Thymus (tissue), 14 donors: ENCODE measurements at places on chromosomes 5 and 9.
A peak's percentile ranks its signal among the peaks of the same experiment; 100 is the strongest.

- DNase-seq = peak; percentile 41
Measured at GRCh38 chr9:125521462-125522327, 185.3 kb downstream of the MAPKAP1 start.

- DNase-seq = no peak
Measured at GRCh38 chr9:89891591-89892304, 286.9 kb downstream of the GADD45G start.

DNA sequence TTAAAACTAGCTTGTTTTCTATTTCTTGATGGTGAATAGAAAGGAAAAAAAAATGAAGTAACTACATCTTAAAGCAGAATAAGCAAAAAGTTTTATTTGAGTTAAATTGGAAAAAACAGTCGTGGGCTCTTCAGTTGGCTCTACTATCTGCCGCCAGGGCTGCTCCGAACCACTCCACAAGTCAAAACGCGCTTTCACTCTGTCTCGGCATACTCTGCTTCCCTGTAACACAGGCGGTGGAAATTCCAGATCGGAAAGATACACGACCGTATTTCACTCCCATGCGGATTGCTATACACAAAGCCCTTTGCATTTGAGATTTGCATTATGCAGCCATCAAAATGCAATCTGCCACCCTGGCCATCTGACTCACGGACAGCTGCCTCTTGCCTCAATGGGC lies 505.6 kb downstream of the IRX1 start:
- no peak for DNase-seq

DNA sequence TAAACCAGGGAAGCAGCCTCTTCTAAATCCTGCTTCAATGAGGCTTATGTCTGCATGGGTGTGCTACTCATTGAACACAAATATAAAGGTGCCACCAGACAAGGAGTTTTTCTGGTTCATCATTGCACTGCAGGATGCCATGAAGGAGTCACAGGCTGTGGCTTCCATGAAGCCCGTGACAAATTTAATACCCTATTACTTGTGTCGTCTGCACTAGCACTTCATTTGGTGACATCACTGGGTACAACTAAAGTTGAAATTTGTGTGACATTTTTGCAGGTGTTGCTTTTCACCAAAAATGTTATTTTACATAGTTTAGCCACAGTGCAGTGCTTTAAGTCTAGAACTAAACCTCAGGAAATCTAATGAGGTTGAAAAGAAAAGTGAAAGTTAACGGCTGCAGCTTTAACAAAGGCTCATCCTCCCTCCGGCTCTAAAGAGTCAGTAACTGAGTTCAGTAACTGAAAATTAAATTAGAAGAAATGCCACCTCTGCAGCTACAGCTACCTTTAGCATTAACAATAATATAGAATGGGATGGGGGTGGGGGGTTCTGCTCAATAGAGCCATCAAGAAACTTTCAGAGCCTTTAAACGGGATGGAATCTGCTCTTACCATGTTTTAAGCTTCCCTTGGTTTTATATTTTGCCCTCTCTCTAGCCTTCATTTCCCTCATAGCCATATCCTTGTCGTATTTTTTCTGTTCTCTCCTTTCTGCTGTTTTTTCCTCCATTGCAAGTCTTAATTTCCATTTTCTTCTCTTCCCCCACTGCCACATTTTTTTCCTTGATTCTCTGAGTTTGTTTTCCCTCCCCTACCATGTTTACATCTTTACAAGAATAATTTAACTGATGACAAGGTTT lies 233.8 kb upstream of the TMEM161B start:
- DNase-seq = peak; percentile 60

- DNase-seq = no peak
Measured at GRCh38 chr9:70255486-70255885, 3.3 kb upstream of the SMC5 start.

- no peak for DNase-seq
Measured at GRCh38 chr9:134496413-134497282, 145.0 kb upstream of the COL5A1 start.

GRCh38 chr9:4306066-4306776 lies 6.4 kb upstream of the GLIS3 start:
- no peak for DNase-seq

- DNase-seq = no peak
Measured at GRCh38 chr9:72065076-72065475, 4.7 kb upstream of the C9orf57 start.

GRCh38 chr9:121267689-121268597 lies at the start of gene GSN:
TSS of gene GSN (plus strand) at chr9:121268162. CDS start at chr9:121301972, 33,810 bp downstream.
- DNase-seq = peak; percentile 46

DNA sequence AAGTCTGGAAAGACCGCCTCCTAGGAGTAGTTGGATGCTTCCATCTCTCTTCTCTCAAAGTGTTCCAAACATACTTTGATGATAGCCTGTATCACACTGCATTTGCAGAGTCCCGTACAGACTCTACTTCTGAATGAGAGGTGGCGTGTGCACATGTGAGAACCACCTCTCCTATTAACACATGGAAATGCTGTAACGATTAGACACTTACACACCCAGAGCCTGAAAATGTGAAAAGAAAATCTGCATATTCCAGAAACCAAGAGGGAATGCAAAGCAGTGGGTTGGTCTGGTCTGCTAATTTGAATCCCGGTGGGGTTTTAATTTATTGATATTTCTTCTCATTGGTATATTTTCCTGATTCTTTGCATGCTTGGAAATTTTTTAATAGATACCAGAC lies 10.5 kb downstream of the UGCG start:
- no peak for DNase-seq

DNA sequence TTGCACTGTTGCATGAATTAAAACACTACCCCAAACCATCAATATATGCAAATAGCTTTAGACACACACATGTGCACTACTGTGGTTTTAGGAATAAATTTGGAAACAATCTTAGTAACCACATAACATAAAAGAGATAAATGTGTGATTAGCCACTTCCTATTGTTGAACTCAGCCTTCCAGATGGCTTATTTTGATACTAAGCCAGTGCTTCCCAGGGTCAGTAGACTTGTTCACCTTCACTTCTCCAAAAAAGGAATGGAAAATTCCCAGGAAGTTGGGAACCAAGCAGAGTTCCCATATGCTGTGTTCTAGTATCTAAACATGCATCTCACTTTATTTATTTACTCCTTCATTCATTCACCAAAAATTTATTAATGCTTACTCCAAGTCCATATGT lies 47.8 kb downstream of the SVEP1 start:
- DNase-seq = no peak

GRCh38 chr9:93261735-93262523 lies 78.0 kb downstream of the WNK2 start:
- DNase-seq = no peak

GRCh38 chr9:134618163-134618832 lies 23.3 kb upstream of the COL5A1 start:
- DNase-seq = no peak

DNA sequence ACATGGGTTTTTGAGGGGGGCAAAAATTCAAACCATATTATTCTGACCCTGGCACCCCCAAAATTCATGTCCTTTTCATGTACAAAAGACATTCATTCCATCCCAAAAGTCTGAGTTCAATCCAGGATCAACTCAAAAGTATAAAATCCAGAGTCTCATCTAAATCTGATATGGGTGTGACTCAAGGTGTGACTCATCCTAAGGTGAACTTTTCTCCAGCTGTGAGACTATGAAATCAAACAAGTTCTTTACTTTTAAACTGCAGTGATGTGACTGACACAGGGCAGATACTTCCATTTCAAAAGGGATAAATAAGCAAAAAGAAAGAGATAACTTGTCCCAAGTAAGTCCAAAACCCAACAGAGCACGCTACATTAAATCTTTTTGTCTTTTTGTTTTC lies 20.6 kb upstream of the CYLC2 start:
- DNase-seq = no peak

DNA sequence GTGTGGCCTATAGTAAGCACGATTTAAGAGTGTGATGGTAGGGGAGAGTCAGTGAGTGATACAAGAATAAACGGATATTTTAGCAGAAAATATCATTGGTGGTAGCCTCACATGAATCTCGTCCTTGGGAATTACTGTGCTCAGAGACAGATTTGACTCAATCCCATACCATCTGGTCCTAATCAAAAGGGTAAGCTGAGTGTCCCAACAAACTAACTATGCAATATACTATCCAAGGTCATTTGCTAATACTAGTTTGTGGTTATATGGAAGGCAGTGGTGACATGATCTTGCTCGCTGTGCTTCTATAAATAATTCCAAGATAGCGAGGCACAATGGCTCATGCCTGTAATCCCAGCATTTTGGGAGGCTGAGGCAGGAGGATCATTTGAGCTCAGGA lies 103.2 kb downstream of the TRPM6 start:
- no peak for DNase-seq

- no peak for DNase-seq
Measured at GRCh38 chr5:173457482-173457881, 129.3 kb upstream of the STC2 start.

- DNase-seq = no peak
Measured at GRCh38 chr5:87300176-87300575, 32.5 kb downstream of the RASA1 start.

DNA sequence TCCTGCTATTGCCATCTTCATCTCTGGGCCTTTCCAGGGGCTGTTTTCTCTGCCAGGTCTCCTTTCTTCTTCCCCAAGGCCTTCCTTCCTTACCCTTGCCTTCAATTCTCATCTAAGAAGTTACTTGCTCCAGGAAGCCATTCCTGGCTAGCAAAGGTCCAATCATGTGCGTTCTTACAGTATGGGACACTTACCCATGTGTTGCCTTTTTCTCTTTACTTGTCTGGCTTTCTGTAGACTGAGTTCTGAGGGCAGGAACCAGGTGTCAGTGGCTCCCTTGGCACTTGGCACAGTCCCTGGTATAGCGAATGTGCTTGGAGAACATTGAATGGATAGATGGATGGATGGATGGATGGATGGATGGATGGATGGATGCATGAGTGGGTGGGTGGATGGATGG lies 10.2 kb downstream of the FOXI1 start:
- no peak for DNase-seq

- no peak for DNase-seq
Measured at GRCh38 chr5:160525471-160526261, 104.0 kb downstream of the PTTG1 start.

DNA sequence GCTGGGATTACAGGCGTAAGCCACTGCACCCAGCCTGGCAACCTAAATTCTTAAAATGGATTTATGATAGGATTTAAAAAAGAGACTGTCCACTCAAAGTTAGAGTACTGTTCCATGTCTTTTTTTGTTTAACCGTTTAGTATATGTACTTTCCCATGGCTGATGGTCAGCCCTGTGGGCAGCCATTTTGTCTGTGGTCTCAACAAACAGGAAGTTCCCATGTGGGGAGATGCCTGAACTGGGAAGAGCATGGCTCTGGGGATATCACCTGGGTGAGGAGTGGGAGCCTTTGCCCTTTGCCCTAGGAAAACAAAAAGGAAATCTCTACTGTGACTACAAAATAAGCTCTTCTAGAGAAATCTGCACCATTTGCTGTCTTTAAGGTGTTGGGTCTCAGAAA lies 27.5 kb upstream of the GNPDA1 start:
- DNase-seq = no peak

GRCh38 chr5:140227046-140227445 lies 52.1 kb downstream of the CYSTM1 start:
- no peak for DNase-seq

DNA sequence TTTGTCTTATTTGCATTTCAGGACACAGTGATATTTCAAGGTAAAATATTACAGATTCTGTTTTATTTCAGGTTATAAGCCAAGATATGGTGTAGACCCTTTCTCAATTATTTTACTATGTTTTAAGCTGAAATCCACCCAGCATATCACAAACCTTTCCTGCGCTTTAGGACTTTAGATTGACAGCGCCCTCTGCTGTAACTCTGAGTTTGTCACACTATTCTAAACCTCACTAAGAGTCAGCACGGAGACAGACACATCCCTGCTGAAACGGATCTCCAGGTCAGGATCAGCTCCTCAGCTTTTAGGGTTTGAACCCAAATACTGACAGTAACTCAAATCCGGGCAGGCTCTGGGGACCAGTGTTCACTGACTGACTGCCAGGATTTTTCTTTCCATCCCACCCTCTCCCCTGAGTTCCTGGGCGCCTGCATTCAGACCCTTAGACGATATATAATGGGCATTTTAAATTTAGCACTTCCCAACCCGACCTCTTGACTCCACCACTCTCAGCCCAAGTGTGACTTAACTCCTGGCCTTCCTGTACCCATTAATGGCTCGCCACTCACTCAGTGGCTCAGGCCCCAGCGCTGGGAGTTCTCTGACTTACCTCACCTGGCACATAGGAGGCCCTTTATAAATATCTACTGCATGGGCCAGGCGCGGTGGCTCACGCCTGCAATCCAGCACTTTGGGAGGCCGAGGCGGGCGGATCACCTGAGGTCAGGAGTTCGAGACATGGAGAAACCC lies 33.5 kb downstream of the TLX3 start:
- peak; percentile 10 for DNase-seq

GRCh38 chr9:18012170-18012569 lies 433.3 kb downstream of the SH3GL2 start:
- DNase-seq = no peak

GRCh38 chr9:20041697-20042081 lies 252.9 kb upstream of the SLC24A2 start:
- DNase-seq = no peak

- DNase-seq = no peak
Measured at GRCh38 chr5:388266-389196, 54.4 kb upstream of the EXOC3 start.

- no peak for DNase-seq
Measured at GRCh38 chr9:116525611-116526010, 161.5 kb upstream of the TRIM32 start.

- DNase-seq = no peak
Measured at GRCh38 chr5:169696621-169697510, 59.8 kb downstream of the DOCK2 start.

DNA sequence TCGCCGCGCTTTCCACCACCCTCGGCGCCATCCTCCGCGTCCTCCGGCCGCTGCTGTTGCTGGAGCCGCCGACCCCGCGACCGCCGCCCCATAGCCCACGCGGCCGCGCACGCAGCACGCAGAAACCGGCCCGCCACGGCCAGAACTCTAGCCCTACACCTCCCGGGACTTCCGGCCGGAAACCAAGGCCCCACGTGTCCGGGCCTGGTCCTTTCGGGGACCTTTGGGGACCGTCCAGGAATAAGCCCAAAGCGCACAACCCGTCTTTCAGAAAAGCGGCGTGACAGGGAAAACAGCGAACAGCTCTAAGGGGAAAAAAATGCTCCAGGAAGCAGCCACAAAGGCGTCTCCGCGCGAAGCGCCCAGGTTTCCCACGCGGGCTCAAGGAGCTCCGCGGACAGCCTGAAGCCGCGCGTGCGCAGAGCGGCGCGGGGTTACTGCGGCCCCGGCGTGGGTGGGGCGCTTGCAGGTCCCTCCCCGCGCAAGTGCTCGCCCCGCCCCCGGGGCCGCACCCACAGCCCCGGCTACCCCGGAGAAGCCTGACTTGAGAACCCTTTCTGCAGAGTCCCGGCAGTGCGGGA lies at the start of the genes NSUN2 and SRD5A1:
Gene NSUN2 (minus strand): TSS at position 157 of the 581 bp plus-strand sequence. CDS start 65 bp downstream, at position 92.
Gene SRD5A1 (plus strand): TSS at position 553 of the 581 bp plus-strand sequence. CDS start 137 bp downstream, outside the sequence.
- DNase-seq = peak; percentile 88

DNA sequence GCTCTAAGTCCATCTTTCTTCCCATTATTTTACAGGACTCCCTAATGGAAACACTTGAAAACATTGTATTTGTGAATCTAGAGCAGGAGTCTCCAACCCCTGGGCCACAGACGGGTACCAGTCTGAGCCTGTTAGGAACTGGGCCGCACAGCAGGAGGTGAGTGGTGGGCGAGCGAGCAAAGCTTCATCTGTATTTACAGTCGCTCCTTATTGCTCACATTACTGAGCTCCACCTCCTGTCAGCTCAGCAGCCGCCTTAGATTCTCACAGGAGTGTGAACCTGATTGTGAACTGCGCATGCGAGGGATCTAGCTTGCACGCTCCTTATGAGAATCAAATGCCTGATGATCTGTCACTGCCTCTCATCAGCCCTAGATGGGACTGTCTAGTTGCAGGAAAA lies 111.0 kb downstream of the MED27 start:
- no peak for DNase-seq
